ENCODE measurements at places on chromosomes 5 and 9. TPM values are rescaled to one million over a fixed set of nuclear protein-coding genes. Genes with fewer than 3 reads are reported as not detected.

DNA sequence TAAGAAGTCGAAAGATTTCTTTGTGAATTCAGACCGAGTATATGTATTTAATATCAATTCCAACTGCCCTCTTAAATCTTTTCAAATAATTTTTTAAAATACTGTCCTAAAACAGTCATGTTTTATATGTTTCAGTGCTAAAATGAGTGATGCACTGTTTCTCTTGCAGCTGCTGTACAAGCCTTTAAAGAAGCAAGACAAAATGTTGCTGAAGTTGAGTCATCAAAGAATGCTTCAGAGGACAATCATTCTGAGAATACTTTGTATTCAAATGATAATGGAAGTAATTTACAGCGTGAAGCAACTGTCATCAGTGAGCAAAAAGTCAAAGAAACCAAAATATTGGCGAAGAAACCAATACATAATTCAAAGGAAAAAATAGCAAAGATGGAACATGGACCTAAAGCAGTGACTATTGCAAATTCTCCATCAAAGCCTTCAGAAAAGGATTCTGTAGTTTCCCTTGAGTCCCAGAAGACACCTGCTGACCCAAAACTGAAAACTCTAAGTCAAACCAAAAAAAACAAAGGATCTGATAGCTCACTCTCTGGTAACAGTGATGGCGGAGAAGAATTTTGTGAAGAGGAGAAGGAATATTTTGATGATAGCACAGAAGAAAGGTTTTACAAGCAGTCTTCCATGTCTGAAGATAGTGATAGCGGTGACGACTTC lies 58.0 kb downstream of the LOX start:
- DNase-seq = no peak

INSYN2B gene
- 7.8 TPM for total RNA-seq

NR4A3 gene
- total RNA-seq = not detected

DNA sequence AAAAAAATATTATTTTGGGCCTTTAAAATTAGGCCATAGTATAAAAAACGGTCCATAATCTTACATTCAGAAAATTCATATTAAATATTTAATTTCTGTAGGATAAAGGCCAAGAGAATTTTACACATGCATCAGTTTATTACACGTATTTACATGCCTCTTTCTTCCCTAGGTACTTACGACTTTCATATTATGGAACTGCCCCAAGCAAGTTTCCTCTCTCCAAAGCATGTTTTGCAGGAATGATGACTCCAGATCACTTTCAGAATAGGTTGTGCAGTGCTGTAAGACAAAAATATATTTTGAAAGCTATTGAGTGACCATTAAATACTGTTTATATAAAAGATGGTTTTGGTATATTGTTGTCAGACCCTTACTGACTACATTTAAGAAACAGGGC lies 61.8 kb downstream of the WDR36 start:
- DNase-seq = no peak

ACTL7B gene
- not detected for total RNA-seq

DNA sequence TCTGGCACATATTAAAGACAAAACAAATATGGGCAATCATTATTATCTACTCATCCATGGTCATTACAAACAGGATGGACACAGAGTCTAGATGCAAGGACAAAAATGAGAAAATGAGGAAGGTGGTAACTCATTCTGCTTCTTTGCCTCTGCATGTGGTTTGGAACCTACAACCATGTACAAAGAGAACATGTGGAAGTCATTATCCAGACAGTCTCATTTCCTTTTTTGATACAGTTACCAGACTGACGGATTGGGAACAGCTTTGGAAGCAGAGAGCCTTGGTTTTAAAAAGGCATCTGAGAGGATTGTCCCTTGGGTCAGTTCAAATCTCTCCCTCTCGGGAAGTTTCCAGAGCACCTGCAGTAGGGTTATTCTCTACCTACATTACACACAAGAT lies 433.4 kb upstream of the TNC start:
- DNase-seq = no peak

Data from MG63 (cell line).